ENCODE measurements at places on chromosomes 6 and 20. TPM values are rescaled to one million over a fixed set of nuclear protein-coding genes. Genes with fewer than 3 reads are reported as not detected.

DNA sequence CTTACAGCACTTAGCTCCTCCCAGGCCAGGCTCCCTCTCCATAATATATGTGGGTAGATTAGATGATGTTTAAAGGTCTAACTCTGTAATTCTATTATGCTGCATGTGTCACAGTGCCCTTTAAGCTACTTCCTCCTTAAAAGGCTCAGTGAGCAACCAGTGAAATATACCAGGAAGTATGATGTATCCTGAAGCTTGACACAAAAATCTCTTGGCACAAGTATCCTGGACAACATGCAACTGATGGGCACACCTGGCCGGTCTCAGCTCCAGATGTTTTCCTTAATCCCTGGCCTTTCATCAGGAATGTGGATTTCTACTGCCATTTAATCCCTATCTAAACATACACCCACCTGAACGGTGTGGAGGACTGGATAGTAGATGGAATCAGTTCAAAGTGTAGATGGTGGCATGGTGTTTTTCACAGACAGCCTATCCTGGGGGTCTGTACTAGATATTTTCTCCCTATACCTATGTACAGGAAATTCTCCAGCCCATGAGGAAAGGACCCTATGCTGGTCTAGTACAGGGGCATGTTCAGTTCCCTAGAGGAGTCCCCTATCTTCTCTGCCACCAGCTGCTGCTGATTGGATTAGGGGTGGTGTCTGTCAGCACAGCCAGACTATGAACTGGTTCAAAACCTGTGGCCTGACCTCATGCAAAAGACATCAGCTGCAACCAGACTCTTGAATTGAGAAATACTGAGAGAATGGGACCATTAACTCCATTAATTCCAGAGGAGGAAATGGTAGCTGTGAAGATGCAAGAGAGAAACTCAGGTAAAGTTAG lies 59.4 kb upstream of the CITED2 start:
- H3K36me3 ChIP-seq = no peaks in the 10 kb centered on the region
- DNase-seq = no peak
- no peaks in the 10 kb centered on the region for H3K4me1 ChIP-seq
- H3K27me3 ChIP-seq = peaks cover 5% of the 10 kb centered on the region
- no peak overlapping the region for H3K4me3 ChIP-seq

Gene BACH2
- 3.1 TPM for total RNA-seq

DNA sequence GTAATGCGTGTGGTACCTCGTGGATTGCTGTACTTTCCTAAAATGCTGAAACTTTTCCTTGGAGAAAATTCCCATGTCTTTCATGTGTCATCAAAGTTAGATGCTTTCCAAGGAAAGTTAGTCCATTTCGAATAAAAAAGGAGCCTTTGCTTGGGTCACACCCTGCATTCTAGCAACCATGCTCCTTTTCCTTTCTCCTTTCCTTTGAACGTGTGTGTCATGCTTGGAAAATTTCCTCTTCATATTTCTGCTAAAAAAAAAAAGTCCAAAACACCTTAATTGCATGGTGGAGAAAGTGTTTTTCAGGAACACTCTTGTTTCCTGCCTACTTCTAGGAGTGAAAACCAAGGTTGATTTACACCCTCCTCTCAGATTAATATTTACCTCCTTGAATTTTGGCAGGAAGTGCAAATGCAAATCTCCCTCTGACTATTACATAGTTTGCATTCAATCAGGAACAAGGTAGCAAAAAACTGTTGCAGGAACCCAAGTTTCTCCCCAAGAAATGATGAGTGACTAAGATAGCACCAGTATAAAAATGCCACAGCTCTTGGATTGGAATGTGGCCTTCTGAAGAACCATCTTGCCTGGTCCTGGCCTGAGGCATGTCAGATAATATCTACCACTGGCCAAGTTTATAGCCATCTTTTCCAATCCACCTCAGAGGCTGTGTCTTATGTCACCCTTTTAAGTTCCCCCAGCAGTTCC lies 590.6 kb downstream of the QKI start:
- no peaks in the 10 kb centered on the region for H3K4me1 ChIP-seq
- peaks cover 12% of the 10 kb centered on the region for H3K27me3 ChIP-seq
- no peak overlapping the region for H3K27ac ChIP-seq
- no peak for DNase-seq

GRCh38 chr6:71053475-71053874 lies 96.6 kb upstream of the B3GAT2 start:
- no peak overlapping the region for H3K27ac ChIP-seq
- no peak for DNase-seq
- H3K27me3 ChIP-seq = no peaks in the 10 kb centered on the region
- no peaks in the 10 kb centered on the region for H3K36me3 ChIP-seq
- H3K4me3 ChIP-seq = no peak overlapping the region

GRCh38 chr20:3296261-3297078 lies 57.5 kb upstream of the SLC4A11 start:
- H3K27me3 ChIP-seq = no peaks in the 10 kb centered on the region
- no peaks in the 10 kb centered on the region for H3K36me3 ChIP-seq
- H3K4me1 ChIP-seq = no peaks in the 10 kb centered on the region
- no peak overlapping the region for H3K27ac ChIP-seq
- no peak for DNase-seq

DNA sequence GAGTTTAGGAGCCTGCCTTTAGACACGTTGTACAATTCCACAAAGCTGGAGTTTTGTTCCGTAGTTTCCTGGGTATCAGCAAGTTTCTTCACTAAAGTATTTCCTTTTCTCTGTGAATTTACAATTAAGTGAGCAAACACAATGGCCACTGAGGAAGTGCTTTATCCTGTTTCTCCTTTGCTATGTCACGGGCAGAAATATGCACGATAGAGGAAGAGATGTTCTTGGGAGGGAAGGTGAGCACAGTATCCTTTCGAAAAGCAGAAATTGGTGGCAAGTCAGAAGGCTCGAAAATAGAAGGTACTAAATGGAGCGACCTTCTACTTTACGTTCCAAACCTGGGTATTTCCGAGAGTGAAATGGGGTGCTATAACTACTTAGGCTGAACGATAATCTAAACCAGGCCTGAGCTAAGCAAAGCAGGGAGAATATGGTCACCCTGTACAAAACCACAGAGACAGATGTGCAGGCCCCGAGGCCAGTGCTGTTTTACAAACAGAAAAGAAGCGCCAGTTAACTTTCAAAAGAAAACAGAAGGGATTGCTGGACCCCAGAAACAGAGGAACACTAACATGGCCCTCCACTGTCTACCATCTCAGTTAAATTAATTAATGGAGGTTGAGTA lies 259.6 kb downstream of the TBC1D7 start:
- no peaks in the 10 kb centered on the region for H3K4me1 ChIP-seq
- H3K4me3 ChIP-seq = no peak overlapping the region
- H3K36me3 ChIP-seq = no peaks in the 10 kb centered on the region
- peaks cover 14% of the 10 kb centered on the region for H3K27me3 ChIP-seq

Gene BPI
- not detected for total RNA-seq

Gene BPIFB4
- total RNA-seq = not detected

DNA sequence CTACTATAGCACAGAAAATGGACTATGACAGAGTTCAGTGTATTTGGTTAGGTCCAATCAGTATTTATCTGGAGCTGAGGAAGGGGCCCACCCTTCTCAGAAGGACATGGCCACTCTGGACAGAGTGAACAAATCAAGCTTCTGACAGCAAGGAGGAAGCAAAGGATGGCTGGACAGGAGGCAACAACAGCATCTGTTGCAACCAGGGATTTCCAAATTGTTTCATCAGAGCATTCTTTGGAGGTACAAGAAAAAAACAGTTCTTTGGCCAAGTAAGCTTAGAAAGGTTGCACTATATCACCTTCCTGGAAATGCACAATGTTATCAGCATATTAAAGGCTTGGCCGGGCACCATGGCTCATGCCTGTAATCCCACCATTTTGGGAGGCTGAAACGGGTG lies 118.7 kb upstream of the SLC22A16 start:
- H3K4me1 ChIP-seq = peaks cover 11% of the 10 kb centered on the region
- H3K4me3 ChIP-seq = no peak overlapping the region
- no peak overlapping the region for H3K27ac ChIP-seq
- H3K27me3 ChIP-seq = no peaks in the 10 kb centered on the region
- DNase-seq = no peak
- H3K36me3 ChIP-seq = peaks cover 5% of the 10 kb centered on the region

DNA sequence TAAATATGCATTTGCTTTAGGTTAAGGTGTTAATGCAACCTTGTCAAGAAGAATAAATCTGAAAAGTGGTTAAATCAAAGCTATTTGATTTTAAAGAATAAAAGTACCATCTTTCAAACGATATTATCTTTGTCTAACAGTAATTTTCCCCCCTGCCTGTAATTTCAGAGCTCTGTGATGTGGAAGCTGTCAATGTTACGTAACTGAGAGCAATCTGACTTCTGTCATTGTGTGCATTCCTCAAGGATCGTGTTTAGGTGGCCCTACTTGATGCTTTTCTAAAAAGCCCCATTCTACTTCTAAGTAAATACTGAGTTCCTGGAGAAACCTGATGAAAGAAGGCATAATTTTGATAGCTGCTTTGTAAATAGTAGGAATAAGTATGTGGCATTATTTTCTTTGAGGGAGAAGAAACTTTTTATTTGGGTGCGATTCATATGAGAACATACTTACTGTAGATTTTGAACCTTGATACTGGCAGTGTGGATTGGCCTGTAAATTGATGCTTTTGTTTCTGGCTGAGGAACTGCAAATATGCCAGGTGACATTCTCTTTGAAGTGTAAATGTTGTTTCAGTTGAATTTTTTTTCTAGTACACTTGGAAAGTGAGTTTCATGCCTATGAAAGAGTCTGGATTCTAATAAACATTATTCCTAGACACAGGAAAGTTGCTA lies 529.6 kb upstream of the FLRT3 start:
- no peak overlapping the region for H3K27ac ChIP-seq
- peaks cover 5% of the 10 kb centered on the region for H3K36me3 ChIP-seq
- DNase-seq = no peak
- H3K4me3 ChIP-seq = no peak overlapping the region
- no peaks in the 10 kb centered on the region for H3K27me3 ChIP-seq

- peaks cover 7% of the 10 kb centered on the region for H3K4me1 ChIP-seq
- no peaks in the 10 kb centered on the region for H3K36me3 ChIP-seq
- H3K27ac ChIP-seq = no peak overlapping the region
- DNase-seq = no peak
- peaks cover 12% of the 10 kb centered on the region for H3K27me3 ChIP-seq
Observed at GRCh38 chr6:28927846-28928245, 4.1 kb upstream of the TRIM27 start.

DNA sequence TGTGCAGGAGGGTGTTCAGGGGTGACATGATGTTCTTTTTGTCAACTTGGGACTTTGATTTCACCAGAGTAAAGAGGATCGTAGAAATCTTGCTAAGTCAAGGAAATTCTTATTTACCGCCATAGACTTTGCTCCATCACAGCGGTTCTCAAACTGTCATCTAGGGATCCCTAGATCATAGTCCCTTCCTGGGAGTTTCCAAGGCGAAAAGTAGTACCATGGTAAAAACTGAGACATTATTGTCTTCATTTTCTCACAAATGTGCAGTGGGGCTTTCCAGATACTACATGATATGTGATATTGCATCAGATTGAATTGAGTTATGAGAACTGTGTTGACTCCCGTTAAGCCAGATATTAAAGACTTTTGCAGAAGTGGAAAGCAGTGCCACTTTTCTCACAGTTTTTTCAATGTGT lies 79.7 kb downstream of the JARID2 start:
- peak; percentile 68 for DNase-seq
- no peaks in the 10 kb centered on the region for H3K36me3 ChIP-seq
- no peaks in the 10 kb centered on the region for H3K27me3 ChIP-seq

GRCh38 chr6:91097364-91097763 lies 510.5 kb upstream of the MAP3K7 start:
- H3K4me1 ChIP-seq = no peaks in the 10 kb centered on the region
- H3K27me3 ChIP-seq = no peaks in the 10 kb centered on the region
- DNase-seq = no peak
- H3K4me3 ChIP-seq = no peak overlapping the region
- H3K36me3 ChIP-seq = no peaks in the 10 kb centered on the region
- no peak overlapping the region for H3K27ac ChIP-seq

DNA sequence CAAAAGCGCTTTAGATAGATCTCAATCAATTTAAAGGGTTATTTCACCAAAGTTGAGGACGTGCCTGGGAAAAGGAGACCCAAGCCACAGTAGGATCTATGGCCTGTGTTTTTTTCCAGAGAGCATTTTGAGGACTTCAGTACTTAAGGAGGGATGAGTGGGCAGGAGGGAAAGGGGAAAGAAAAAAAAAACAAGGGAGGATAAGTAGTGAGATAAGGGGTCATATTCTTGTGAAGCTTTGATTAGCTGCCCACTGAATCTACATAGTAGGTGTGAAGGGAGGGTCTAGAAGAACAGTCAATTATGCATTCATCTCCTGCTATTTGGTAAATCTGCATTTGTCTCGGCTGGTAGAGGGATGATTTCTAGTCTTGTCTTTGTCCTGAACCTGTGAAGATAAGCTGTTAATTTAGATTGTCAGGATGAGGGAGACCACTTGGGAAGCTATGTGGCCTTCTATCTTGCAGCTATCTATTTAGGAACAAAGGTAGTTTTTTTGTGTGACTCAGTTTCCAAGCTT lies 48.4 kb downstream of the CLVS2 start:
- H3K4me3 ChIP-seq = no peak overlapping the region
- DNase-seq = no peak
- H3K27me3 ChIP-seq = no peaks in the 10 kb centered on the region
- H3K36me3 ChIP-seq = no peaks in the 10 kb centered on the region

DNA sequence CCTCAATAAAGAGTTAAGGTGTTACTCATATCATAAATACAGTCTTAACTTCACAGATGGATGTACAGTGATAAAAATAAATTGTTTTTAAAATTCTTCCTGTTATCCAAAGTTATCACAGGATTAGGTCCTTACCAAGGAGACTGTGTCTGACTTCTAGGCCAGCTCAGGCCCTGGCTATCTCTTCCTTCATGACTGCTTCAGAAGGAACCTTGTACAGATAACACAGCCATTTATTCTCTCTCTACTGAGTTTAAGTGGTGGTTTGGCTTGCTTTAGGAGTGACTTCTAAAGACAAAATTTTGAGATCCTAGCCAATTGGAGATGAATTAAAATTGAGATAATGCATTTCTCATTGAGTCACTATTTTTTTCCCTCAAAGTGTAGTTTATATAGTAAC lies 40.8 kb upstream of the RNF182 start:
- peaks cover 10% of the 10 kb centered on the region for H3K27me3 ChIP-seq
- H3K36me3 ChIP-seq = no peaks in the 10 kb centered on the region
- no peak overlapping the region for H3K27ac ChIP-seq
- no peaks in the 10 kb centered on the region for H3K4me1 ChIP-seq
- H3K4me3 ChIP-seq = no peak overlapping the region

DNA sequence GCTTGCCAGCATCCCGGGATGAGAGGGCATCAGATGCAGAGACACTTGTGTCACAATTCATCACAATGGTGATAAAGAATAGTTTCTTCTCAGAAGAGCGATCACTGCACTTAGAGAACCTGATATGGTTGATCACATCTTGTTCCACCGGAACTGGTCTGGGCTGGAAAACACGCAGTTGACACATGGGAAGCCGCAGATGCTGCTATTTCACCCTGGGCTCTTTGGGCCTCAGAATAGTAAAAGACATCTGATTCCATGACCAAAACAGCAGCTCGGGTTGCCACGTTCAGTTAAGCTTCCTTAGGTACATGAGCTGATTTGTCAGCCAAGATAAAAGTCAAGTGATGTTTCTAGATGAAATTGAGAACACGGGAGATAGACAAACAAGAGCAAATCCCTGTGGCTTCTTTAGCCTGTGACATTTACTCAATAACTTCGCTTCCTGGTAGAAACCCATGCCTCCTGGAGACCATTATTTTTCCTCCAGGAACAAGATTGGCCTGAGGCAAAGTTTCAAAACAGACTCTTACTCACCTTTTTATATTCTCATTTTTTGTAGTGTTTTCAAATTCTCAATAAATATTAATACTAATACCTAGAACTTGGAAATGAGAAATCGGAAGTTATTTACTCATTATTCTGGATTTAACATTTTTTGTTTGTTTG lies 59.4 kb downstream of the TRMT6 start:
- H3K4me3 ChIP-seq = no peak overlapping the region
- peaks cover 21% of the 10 kb centered on the region for H3K27me3 ChIP-seq
- no peak for DNase-seq
- no peaks in the 10 kb centered on the region for H3K36me3 ChIP-seq
- H3K4me1 ChIP-seq = no peaks in the 10 kb centered on the region
